ENCODE measurements at places on chromosomes 3 and 15.

- no peak for DNase-seq
Observed at GRCh38 chr3:41357271-41357670, 158.0 kb downstream of the CTNNB1 start.

- no peak for DNase-seq
Observed at GRCh38 chr3:113065336-113065735, 74.6 kb downstream of the GTPBP8 start.

- no peak for DNase-seq
Observed at GRCh38 chr15:30997270-30997669, 5.8 kb upstream of the MTMR10 start.

GRCh38 chr3:46383211-46383950, 12.6 kb downstream of the CCR5 start:
- DNase-seq, result no peak

- DNase-seq, result no peak
Observed at GRCh38 chr3:23701716-23702597, 103.8 kb upstream of the UBE2E1 start.

DNA sequence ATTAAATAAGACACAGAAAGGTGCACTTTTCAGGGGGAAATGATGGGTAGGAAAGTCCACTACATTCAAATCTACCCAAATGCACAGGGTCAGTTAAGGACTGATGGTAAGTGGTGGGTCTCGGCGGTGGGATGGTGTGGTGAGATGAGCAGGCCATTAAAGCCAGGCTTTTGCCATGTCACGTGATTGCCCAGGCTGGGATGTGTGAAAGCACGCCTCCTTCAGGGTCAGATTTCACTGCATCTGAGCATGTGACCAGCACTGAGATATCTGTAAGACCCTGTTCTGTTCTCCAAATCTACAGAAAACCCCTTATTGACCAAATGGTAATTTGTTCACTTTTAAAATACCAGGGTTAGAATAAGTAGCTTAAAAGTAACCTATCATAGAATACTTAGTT, 301.5 kb downstream of the MEX3B start:
- no peak for DNase-seq

GRCh38 chr15:76470691-76471090, 134.1 kb downstream of the ISL2 start:
- DNase-seq, result no peak

DNA sequence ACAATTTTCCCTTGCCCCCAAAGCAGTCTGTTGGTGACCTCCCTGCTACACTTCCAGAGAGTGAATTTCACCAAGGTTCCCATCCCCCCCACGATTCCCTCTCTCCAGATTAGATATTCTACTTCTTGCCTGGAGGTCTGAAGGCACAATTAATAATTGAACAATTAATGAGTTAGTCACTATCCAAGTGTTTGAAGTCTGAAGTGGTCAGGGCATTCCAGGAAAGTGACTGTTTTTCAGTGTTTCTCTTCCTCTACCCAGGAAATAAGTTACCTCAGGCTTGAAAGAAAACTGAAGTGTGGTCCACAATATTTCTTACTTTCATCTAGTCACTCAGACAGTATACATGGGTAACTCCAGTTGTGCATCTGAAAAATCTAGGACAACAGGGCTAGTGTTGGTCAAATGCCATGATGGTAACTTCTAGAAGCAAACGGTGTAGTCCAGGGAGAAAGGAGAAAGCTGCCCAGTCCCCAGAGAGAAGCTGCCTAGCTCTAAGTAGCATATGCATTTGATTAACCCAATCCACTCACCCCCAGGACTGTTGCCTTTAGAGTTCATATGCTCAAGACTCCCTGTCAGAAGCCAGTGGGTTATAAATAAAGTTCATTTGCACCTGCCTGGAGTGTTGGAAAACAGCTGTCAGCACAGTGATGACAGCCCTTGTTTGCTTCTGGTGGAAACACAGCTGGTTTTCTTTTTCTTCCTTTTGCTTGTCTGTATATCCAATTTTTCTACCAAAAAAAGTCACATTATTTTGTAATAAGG, 2.3 kb upstream of the TM4SF4 start:
- DNase-seq, result no peak

Data from stimulated activated CD4-positive, alpha-beta T cell treated with anti-CD3 and anti-CD28 coated beads, Interleukin-4, amount 100 ng/mL, for 1 hour (primary cell).